ENCODE measurements at places on chromosomes 2 and 18. TPM values are rescaled to one million over a fixed set of nuclear protein-coding genes. Genes with fewer than 3 reads are reported as not detected.

DNA sequence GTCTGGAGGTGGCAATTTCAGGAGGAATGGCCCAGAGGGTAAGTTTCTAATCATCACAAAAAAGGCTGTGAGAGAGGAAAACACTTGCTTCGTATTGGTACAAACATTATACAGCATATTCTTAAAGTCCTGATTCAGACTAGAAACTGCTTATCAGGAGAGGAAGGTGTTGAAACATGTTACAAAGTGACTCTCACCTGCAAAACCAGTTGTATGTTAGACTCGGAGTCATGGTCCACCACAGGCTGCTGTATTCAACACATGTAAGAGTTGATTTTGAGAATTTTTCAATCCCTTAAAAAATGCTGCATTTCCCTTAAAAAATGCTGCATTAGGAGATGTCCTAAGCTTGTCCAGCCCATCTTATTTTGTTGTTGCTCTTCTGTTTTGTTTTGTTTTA is 61.5 kb downstream of the MBP start:
- DNase-seq, result no peak

CD8B2 gene
- under 0.01 TPM for total RNA-seq

WDR75 gene
- 64.4 TPM for total RNA-seq

RBM44 gene
- 5.3 TPM for total RNA-seq

DNA sequence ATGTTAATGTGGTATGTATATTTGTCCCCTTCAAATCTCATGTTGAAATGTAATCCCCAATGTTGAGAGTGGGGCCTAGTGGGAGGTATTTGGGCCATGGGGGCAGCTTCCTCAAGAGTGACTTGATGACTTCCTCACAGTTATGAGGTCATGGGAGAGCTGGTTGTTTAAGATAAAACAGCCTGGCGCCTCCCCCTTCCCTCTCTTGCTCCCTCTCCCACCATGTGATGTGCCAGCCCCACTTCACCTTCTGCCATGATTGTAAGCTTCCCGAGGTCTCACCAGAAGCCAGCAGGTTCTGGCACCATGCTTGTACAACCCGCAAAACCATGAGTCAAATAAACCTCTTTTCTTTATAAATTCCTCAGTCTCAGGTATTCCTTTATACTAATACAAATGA is 258.3 kb upstream of the POU3F3 start:
- DNase-seq, result no peak

DNA sequence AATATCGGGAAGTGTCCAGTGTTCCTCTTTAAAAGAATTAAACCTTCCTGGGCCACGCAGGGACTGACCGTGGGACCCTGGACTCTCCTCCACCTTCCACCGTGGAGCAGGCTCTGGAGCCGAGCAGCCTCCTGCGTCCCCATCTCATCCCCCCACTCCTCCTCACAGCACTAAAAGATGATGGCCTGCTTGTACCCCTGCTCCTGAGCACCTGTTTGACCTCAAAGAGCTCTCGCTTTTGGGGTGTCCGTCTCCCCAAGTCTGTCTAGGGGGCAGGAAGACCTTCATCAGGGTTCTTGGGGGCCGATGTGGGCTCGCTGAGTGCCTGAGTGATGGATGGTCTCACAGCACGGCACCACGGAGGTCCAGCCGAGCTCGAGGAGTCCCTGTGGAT is 1.2 kb upstream of the SDC1 start:
- no peak for DNase-seq

- DNase-seq, result no peak
Observed at GRCh38 chr2:185658750-185659149, 79.9 kb upstream of the FSIP2 start.

PASK gene
- 15.1 TPM for total RNA-seq

CD28 gene
- 1.2 TPM for total RNA-seq

SCYGR4 gene
- total RNA-seq, result not detected

- no peak for DNase-seq
Observed at GRCh38 chr2:119745566-119745965, 14.2 kb upstream of the PTPN4 start.

GRCh38 chr2:150107816-150108215 is 379.7 kb downstream of the RND3 start:
- no peak for DNase-seq

TMEM17 gene
- 4.9 TPM for total RNA-seq

DNA sequence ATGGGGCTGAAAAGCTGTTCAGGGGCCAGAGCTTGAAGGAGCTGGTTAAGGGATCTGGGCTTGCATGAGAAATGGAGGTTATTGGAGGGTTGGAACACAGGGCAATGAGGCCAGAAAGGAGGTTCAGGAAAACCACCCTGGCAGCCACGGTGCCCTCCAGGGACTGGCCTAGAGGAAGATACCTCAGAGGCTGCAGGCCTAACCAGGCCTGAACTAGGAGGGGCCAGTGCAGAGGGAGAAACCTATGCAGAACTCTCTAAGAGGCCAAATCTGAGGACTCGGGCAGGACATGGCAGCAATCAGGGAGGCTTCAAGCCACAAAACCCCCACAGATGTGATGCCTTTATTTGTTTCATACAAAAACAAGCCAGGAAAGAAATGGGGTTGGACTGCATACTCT is 66.8 kb downstream of the BIN1 start:
- no peak for DNase-seq

DNA sequence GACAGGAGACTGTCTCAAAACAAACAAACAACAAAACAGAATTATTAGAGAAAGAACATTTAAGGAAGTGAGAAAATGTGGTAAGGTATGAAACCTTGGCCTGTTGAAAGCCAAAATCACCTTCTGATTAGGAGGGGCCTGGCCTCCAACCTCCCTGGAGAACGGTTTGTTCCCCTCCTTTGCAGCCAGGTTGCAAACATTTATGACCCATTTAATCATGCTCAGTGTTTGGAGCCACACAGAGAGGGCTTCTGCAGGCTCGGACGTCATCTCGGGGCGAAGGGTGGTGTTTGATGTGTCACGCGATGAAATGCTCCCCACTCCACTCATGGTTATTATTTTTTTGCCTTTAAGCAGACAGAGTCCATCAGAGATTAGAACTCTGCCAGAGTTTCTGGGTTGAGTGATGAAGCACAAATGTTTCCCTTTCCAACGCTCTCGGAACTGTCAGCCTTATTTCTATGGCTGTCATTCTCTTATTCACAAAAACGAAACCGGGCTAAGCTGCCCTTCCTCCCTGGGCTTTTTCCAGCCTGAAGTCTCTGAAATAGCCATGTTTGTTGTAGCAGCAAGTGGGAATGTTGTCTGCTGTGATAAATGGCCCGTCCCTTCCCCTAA is 33.6 kb upstream of the ROCK2 start:
- DNase-seq, result no peak

- no peak for DNase-seq
Observed at GRCh38 chr2:201432038-201432620, 19.1 kb downstream of the TRAK2 start.

GRCh38 chr2:109009920-109010610 is 21.0 kb upstream of the EDAR start:
- DNase-seq, result no peak

- DNase-seq, result no peak
Observed at GRCh38 chr18:76499021-76499420, 4.0 kb upstream of the ZNF516 start.
